Stimulated activated CD8-positive, alpha-beta memory T cell treated with anti-CD3 and anti-CD28 coated beads, Interleukin-12 subunit alpha, Interleukin-12 subunit beta, amount 100 ng/mL, for 1 hour (primary cell): ENCODE measurements at places on chromosomes 7 and 10.

DNA sequence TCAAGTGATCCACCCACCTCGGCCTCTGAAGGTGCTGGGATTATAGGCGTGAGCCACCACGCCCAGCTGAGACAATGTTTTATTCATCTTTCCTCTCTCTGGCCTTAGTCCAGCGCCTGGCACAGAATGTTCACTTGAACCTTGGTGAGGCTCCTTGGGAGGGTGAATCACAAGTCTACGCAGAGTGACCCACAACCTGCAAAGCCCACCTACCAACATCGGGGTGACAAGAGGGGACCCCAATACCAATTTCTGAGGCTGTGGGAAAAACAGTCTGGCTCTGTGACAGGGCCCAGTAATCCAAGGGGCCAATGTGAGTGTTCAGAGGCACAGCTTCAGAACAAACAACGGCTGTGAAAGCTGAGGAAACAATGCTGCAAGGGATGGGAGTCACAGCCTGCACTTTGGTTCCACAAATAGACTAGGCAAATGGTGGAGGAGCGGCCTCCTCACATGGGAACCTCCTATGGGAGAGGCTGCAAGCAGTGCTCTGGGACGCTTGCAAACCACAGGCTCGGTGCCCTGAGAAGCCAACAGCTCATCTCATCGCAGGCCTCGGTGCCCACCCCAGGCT is 5.6 kb upstream of the MALSU1 start:
- no peak for DNase-seq

DNA sequence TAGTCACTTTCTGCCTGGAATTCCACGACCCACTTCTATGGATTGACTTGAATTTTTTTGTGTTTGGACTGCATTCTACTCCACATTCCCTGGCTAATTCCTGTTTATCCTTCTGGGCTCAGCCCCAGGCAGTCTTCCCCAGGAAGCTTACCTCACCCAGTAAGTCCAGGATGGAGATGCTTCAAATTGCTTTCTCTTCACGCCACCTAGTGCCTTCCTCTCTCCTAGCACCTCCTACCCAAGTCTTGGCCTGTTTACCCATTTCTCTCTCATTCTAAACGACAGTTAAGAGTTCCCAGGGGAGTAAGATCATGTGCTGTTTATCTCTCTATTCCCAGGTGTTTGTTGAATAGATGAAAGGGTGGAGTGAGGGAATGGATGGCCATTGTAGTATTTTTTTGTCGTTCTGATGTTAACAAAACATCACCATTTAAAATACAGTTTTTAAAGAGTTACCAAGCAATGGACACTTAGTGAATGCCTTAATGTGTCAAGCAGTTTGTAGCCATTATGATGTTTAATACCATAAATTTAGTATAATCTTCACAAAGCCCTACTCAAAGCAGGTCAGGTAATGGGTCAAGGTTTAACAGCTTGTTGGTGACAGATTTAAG is 45.5 kb upstream of the TARP start:
- DNase-seq, result no peak

DNA sequence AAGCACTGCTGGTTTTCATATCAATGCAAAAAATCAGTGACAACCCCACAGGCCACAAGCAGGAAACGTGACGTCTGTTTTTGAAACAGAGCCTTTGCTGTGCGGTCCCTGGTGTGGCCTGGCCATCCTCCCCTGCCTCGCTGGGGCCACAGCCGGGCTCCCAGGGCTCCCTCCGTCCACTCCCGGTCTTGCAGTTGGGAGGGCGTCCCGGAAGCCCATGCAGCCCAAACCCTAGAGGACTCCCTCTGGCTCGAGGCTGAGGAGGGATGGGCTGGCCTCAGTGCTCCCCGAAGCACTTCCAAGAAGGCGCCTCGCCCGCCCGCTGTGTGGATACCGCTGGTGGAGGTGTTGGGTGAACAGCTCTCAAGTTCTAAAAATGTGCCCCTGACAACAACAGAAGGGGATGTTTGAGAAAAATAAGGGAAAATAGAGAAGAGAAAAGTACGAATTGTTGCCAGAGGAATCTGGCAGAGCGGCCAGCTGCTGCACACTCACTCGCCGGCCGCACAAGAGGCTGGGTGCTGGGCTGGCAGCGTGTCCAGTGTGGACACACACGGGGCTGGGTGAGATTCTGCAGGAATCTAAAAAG is 73.5 kb downstream of the ZRANB1 start:
- peak; percentile 6 for DNase-seq

GRCh38 chr7:16563281-16564022 is 36.8 kb downstream of the LRRC72 start:
- no peak for DNase-seq

DNA sequence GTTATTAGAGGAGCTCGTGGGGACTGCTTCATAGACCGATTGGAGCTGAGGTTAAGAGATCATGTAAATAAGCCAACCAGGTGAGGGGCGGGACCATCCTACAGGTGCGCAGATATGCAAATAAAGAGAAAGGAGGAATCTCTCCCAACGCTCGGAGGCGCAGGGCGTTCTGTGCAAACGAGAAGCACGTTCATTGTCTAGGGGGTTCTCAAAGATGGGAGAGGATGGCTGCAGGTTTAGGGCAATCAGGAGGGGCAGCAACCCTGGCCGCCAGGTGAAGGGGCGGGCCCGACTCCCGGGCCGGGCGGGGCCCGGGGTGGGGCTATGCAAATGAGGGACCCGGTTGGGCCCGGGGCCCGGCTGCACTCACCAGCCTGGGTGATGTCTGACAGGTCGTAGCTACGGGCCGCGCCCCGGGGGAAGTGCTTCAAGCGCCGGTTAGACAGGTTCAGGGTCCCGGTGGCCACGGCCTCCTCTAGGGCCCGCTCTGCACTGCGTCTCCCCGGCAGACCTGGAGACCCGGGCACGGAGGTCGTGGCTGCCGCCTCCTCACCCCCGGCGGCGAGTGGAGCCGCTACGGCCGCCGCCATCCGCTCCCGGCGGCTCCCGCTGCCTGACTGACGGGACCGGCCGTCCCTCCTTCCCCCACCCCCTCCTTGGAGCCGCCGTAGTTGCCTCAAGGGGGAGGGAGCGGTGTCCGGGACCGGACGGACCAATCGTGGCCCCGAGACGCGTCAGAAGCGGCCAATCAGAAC is at the start of gene LRCH4:
Gene LRCH4, minus strand, starts transcription at position 619 of the 755 bp plus-strand sequence. Its CDS starts 29 bp downstream, at position 590.
- peak; percentile 31 for DNase-seq

DNA sequence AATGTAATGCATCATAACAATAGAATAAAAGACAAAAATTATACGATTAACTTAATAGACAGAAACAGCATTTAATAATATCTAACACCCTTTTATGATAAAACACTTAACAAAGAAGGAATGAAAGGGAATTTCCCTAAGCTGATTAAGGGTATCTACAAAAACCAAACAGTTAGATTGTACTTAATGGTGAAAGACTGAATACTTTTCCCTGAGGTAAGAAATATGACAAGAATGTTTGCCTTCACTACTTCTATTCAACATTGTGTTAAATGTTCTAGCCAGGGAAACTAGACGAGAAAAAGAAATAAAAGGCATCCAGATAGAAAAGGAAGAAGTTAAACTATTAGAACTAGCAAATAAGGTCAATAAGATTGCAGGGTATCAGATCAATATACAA is 276.9 kb downstream of the BAMBI start:
- DNase-seq, result no peak

- no peak for DNase-seq
Measured at GRCh38 chr7:77879272-77879671, 80.7 kb downstream of the PHTF2 start.

DNA sequence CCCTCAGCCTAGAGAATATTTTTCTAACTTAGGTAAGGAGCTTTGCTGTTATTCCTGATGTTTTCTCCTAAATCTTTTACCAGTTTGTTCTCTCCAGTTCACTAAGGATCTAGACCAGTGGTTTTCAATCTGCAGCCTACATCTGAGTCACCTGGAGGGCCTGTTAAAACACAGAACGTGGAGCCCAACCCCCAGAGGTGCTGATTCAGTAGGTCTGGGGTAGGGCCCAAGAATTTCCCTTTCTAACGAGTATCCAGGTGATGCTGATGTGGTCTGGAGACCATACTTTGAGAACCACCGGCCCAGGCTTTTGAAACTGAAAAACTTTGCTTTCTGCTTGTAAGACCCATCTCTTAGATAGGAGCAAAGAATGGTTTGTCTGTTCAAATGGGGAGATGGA is 51.2 kb upstream of the KMT2E start:
- DNase-seq, result no peak

- no peak for DNase-seq
Measured at GRCh38 chr7:35468606-35469005, 214.7 kb upstream of the TBX20 start.

GRCh38 chr10:7832060-7832459 is 13.8 kb downstream of the TAF3 start:
- DNase-seq, result no peak

GRCh38 chr10:68684413-68684812 is 36.6 kb upstream of the CCAR1 start:
- no peak for DNase-seq

DNA sequence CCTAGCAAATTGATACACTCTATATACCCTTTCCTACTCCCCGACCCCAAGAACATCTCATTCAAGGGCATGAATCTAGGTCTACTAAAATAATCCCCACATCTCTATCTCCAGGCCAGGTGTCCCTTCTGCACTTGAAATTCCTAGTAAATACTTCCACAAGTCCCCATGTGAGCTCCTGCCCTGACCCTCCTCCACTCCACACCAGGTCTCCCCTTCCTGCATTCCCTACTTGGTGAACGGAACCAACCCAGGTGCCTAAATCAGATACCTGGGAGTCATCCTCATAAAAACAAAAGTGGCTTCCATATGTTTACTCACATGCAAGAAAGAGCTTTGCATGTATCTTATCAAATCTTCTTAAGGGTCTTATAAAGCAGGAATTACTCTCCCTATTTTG is 69.2 kb downstream of the COA1 start:
- no peak for DNase-seq

DNA sequence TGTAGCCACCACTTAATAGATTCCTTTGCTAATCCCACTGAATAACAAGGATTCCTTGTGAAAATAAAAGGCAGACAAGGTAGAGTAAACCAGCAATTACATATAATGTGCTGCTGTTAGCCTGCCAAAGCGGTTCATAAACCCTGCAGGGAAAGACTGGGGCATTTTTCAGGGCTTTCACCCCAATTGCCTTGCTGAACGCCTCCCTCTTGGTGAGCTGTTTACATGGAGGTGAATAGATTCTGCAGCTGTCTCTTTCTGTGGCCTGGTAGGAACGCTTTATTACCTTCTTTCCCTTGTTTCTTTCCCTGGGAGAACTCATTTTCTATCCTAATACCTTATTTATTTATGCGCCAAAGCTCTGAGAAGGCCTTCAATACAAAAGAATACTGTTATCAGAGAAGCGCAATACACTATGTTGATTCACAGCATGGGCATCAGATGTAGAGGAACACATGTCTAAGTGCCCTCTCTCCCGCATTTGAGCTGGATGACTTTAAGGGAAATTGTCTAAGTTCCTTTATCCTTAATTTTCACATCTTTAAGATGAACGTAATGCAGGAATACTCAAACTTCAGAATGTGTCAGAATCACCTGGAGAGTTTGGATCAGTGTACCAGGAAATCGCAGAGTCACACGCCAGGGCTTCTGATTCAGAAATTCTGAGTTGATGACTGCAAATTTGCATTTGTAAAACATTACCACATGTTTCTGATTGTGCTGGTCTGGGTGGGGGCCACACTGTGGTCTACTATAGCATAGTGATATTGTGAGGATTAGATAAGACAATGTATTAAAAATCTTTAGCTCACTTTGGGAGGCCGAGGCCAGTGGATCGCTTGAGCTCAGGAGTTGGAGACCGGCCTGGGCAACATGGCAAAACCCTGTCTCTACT is 1203.8 kb downstream of the SORCS3 start:
- DNase-seq, result no peak

DNA sequence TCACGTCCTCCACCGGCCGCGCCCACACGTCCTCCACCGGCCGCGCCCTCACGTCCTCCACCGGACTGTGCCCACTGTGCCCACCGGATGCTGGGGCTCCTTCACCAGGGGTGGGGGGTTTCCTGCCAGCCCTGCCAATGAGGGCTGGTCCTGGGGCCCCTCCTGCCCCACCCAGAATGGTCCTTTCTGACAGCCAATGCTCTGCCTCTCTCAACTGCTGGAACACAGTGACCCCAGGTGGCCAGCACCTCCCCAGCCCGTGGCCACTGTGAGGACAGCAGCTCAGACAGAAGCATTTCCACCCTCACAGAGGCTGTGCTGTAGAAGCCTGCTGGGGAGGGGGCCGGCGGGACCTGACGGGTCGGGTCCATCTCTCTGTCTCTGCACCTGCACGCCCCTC is 90.1 kb upstream of the DNAAF5 start:
- no peak for DNase-seq

- DNase-seq, result no peak
Measured at GRCh38 chr7:141389140-141389796, 161.9 kb upstream of the AGK start.

DNA sequence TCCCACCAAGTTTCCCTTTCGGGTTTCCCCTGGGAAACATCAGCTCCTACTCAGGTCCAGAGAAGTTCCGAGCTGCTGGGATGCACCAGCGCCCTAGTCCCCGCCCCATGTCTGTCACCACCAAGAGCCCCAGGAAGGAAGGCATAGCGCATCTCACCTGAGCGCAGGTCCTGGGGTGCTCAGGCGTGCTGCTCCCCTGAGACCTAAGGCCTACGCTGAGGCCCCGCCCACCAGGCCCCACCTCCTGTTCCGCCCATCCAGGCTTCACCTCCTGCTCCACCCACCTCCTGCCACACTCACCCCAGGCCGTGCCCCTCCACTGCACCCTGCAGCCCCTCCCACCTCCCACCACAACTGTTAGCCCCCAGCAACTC is 1.2 kb upstream of the TFR2 start:
- no peak for DNase-seq

DNA sequence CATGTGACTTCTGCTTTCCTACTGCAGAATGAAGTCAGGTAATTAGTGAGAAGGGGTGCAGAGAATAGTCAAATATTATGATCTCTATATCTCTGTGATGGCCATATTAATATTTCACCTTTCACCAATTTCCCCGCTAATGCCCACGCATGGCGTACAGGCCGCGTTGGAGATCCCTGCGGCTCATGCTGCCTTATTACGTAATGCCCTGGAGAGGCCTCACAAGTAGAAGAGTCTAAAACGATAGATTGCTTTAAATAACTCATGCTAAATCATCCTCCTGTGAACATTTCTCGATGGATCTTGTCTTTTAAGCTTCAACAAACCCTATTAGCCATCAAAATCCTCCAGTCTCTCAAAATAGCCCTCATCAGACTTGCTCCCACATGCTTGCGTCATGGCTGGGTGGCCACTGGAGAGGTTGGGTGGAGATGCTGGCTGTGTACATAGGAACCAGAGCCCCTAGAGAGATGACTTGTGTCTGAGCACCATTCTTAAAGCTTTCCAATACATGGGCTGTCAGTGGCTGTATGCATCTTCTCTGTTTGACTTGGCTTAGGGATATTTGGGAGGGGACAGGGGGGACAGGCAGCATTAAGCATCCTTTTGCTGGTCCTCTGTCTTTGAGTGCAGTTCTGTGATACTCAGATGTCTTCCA is 79.5 kb upstream of the INSYN2A start:
- no peak for DNase-seq

DNA sequence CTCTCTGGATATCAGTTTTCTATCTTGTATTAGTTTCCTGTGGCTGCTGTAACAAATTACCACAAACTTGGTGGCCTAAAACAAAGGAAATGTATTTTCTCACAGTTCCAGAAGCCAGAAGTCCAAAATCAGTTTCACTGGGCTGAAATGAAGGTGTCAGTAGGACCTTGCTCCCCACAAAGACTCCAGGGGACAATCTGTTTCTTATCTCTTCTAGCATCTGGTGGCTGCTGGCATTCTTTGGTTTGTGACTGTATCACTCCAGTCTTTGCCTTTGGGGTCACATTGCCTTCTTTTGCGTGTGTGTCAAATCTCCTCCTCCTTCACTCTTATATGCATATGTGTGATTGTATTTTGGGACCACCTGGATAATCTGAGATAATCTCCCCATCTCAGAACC is 153.0 kb upstream of the PRPS1L1 start:
- no peak for DNase-seq
